ENCODE measurements at places on chromosomes 7 and 10. TPM values are rescaled to one million over a fixed set of nuclear protein-coding genes. Genes with fewer than 3 reads are reported as not detected.

The INA gene
- total RNA-seq = 20.3 TPM

The WDR86 gene
- total RNA-seq = 24.4 TPM

The GIMAP1 gene
- total RNA-seq = 0.05 TPM

The DNAJC12 gene
- total RNA-seq = 1.5 TPM

The KEL gene
- 2.8 TPM for total RNA-seq

The WDR11 gene
- 43.3 TPM for total RNA-seq

The CDK1 gene
- total RNA-seq = 92.8 TPM

The ZNF735 gene
- total RNA-seq = not detected

The AIMP2 gene
- total RNA-seq = 67.8 TPM

The ZP3 gene
- 3.3 TPM for total RNA-seq

DNA sequence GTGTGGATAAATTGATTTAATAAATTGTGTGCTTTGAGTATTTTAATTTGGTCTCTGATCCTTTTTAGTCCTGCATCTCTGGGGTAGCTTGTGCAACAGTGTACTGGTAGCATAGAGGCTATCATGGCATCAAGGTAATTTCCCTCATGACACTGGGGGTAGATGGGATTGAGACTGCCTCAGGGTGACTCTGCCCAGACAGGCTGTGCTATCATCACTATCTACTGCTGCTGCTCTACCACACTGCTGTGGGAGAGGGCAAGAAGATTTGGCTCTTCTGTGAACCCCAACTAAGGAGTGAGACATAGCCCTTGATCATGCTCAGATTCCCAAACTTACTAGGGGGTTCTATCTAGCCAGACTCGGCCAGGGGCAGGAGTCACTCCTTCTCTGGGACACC is 43.6 kb upstream of the JAZF1 start:
- peaks cover 28% of the 10 kb centered on the region for H3K4me1 ChIP-seq
- H3K36me3 ChIP-seq = peaks cover 3% of the 10 kb centered on the region
- no peak overlapping the region for H3K27ac ChIP-seq

DNA sequence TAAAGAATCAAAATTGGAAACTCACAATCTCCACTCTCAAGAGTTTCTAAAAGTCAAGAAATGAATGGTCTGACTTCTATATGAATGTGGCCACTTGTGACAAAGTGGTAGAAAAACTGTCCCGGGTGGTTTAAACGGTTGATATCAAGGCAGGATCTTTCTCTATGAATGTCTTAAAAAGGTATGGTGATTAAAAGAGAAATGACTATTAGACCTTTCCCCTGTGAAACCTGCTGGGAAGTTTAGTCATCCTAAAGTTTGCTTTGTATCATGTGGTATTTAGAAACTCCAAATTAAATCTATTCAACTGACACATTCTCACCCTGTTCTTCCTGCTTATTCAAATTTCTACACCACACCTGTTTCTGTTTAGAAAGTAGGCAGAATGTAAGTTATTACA is 492.5 kb downstream of the XPNPEP1 start:
- no peaks in the 10 kb centered on the region for H3K27me3 ChIP-seq
- H3K36me3 ChIP-seq = no peaks in the 10 kb centered on the region
- H3K4me1 ChIP-seq = peaks cover 10% of the 10 kb centered on the region
- H3K27ac ChIP-seq = no peak overlapping the region
- H3K4me3 ChIP-seq = no peak overlapping the region
- no peak for DNase-seq

DNA sequence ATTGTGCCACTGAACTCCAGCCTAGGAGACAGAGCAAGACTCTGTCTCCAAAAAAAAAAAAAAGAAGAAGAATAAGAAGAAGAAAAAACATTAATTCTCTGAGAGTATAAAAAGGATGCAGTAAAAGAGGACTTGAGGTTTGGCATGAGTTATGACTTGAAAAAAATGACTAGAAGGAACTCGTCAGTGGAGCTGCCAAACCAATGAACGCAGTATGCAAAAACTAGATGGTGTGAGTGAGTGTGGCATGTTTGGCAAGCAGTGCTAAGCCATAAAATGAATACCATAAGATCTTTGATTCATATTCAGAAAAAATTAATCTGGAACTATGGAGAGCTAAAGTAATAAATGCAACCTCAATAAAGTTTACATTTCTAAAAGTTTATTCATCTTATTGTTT is 68.6 kb upstream of the MEOX2 start:
- no peak for DNase-seq
- H3K4me3 ChIP-seq = no peak overlapping the region
- no peaks in the 10 kb centered on the region for H3K4me1 ChIP-seq
- H3K27ac ChIP-seq = no peak overlapping the region

- no peak for DNase-seq
- H3K27me3 ChIP-seq = no peaks in the 10 kb centered on the region
- H3K36me3 ChIP-seq = no peaks in the 10 kb centered on the region
- H3K27ac ChIP-seq = no peak overlapping the region
- H3K4me1 ChIP-seq = 0 out of 2 replicates have a peak, but pooled peaks cover 2% of the 10 kb centered on the region
- no peak overlapping the region for H3K4me3 ChIP-seq
Observed at GRCh38 chr10:111303887-111304286, 227.1 kb downstream of the ADRA2A start.

DNA sequence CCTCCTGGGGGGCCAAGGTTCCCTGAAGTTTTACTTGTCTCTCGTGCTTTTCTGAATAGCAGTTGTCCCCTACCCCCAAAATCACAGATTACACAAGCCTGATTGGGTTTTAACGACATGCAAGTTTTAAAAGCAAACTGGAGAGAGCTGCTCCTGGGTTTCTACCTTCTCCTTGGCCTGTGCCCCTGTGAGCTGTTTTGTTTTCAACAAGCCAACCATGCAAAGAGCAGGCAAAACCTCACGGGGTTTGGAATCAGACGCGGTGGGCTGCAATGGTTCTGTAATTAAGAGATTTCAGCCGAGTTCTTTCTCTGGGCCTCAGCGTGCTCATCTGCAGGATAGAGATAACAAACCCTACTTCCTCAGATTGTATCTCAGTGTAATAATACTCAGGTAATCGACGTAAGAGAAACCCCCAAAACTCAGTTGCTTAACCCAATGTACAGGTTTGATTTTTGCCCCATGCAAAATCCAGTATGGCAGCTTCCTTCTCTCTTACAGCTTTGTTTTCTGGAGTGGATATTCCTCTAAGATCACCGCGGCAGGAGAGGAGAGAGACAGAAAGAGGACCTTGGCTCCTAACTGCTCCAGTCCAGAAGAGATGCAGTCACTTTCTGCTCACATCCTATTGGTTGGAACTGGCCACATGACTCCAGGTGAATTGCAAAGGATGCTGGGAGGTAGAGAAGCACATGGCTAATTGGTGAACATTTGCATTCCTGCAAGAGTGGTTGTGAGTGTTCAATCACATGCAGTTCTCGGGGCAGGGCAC is 42.0 kb downstream of the MYL10 start:
- DNase-seq = no peak
- peaks cover 2% of the 10 kb centered on the region for H3K4me1 ChIP-seq
- H3K27me3 ChIP-seq = peaks cover 21% of the 10 kb centered on the region
- H3K4me3 ChIP-seq = no peak overlapping the region
- H3K36me3 ChIP-seq = peaks cover 9% of the 10 kb centered on the region

DNA sequence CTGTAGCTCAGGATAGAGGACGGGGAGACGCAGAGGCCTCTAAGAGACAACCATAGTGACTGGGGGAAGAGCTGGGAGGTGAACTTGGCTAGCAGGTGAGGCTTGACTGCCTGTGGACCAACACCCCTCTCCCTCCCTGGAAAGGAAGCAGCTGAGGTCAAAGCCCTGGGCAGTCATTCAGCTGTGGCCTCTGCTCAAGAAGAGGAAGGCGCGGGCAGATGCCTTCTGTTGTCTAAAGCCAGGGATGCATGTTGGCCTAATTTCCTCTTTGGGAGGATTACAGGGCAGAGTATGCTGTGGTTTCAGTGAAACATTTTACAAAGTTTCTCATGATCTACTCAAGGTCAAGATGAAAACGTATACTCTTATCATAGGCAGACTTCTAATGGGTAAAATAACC is 327.1 kb downstream of the PRPF18 start:
- no peak for DNase-seq
- no peaks in the 10 kb centered on the region for H3K36me3 ChIP-seq
- 0 out of 2 replicates have a peak, but pooled peaks cover 4% of the 10 kb centered on the region for H3K4me1 ChIP-seq
- H3K4me3 ChIP-seq = no peak overlapping the region
- peaks cover 14% of the 10 kb centered on the region for H3K27me3 ChIP-seq

- DNase-seq = no peak
- peaks cover 12% of the 10 kb centered on the region for H3K27me3 ChIP-seq
- no peak overlapping the region for H3K4me3 ChIP-seq
- H3K4me1 ChIP-seq = peaks cover 8% of the 10 kb centered on the region
- no peak overlapping the region for H3K27ac ChIP-seq
Observed at GRCh38 chr10:102509387-102509786, 5.6 kb downstream of the SUFU start.

DNA sequence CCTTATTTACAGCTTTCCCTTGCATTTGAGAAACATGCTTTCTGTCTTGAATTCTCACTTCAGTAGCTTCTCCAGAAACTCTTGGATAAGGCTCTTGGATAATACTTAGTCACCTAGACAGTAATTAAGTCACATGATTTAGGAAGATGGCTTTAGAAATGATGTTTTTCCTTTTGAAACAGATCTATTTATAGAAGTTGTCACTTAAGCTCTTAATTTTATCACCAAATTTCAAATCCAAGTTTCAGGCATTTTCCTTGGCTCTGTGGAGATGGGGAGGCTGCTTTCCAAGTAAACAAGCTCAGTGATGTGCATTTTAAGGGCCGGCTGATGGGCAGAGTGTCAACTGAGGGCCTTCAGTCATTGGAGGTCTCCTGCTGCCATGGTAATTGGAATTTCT is 130.3 kb downstream of the SRI start:
- H3K27ac ChIP-seq = peak overlapping the region; percentile 68
- H3K27me3 ChIP-seq = no peaks in the 10 kb centered on the region
- no peak overlapping the region for H3K4me3 ChIP-seq

- H3K4me1 ChIP-seq = no peaks in the 10 kb centered on the region
- H3K4me3 ChIP-seq = no peak overlapping the region
- H3K36me3 ChIP-seq = peaks cover 15% of the 10 kb centered on the region
- no peak for DNase-seq
- peaks cover 23% of the 10 kb centered on the region for H3K27me3 ChIP-seq
- H3K27ac ChIP-seq = no peak overlapping the region
Observed at GRCh38 chr10:13567030-13567429, 19.7 kb upstream of the PRPF18 start.

DNA sequence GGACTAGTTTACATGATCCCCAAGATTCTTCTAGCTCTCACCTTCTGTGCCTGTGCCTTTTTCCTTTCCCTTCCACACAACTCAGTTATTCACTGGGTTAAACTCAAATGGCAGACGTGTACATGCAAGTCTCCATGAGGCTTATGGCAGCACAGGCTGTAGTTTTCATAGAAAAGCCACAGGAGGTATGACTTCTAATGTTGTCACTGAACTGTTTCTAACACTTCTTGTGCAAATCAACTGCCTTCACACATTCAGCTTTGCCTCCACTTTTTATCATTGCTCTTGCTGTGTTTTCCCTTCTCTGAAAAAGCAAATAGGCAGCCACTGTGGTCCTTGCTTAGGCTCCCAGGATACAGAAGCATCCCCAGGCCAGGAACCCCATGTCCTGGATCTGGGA is 5.3 kb upstream of the GIMAP5 start:
- H3K36me3 ChIP-seq = no peaks in the 10 kb centered on the region
- DNase-seq = no peak
- no peak overlapping the region for H3K27ac ChIP-seq
- H3K4me3 ChIP-seq = no peak overlapping the region

GRCh38 chr7:157457355-157458253 is 120.8 kb downstream of the DNAJB6 start:
- H3K27ac ChIP-seq = no peak overlapping the region
- peaks cover 2% of the 10 kb centered on the region for H3K4me1 ChIP-seq
- H3K27me3 ChIP-seq = peaks cover 11% of the 10 kb centered on the region
- DNase-seq = no peak

- no peak overlapping the region for H3K27ac ChIP-seq
- H3K36me3 ChIP-seq = no peaks in the 10 kb centered on the region
- H3K4me1 ChIP-seq = peaks cover 2% of the 10 kb centered on the region
Observed at GRCh38 chr7:117979954-117980497, 106.8 kb upstream of the CTTNBP2 start.

- no peaks in the 10 kb centered on the region for H3K36me3 ChIP-seq
- no peak for DNase-seq
- no peaks in the 10 kb centered on the region for H3K27me3 ChIP-seq
- no peak overlapping the region for H3K4me3 ChIP-seq
- peaks cover 38% of the 10 kb centered on the region for H3K4me1 ChIP-seq
Observed at GRCh38 chr10:13051126-13051694, 48.8 kb upstream of the OPTN start.

DNA sequence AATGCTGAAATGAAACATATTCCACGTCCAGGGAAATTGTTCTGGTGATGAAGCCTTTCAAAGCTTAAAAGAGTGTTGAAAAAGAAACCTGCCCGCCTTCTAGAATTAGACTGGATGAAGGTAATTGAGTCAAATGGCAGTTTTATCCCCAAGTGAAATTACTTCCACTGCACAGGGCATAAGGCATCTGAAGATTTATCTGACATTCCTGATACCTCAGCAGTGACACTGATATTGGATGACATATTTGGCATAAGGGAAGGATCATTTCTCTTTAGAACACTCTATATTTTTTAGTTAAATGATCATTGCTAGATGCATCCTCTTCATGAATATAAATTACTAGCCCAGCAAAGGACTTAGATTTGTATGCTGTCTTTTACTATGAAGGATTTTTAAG is 229.6 kb upstream of the TPK1 start:
- H3K36me3 ChIP-seq = no peaks in the 10 kb centered on the region
- no peaks in the 10 kb centered on the region for H3K4me1 ChIP-seq
- H3K27ac ChIP-seq = no peak overlapping the region
- H3K27me3 ChIP-seq = no peaks in the 10 kb centered on the region
- no peak overlapping the region for H3K4me3 ChIP-seq

DNA sequence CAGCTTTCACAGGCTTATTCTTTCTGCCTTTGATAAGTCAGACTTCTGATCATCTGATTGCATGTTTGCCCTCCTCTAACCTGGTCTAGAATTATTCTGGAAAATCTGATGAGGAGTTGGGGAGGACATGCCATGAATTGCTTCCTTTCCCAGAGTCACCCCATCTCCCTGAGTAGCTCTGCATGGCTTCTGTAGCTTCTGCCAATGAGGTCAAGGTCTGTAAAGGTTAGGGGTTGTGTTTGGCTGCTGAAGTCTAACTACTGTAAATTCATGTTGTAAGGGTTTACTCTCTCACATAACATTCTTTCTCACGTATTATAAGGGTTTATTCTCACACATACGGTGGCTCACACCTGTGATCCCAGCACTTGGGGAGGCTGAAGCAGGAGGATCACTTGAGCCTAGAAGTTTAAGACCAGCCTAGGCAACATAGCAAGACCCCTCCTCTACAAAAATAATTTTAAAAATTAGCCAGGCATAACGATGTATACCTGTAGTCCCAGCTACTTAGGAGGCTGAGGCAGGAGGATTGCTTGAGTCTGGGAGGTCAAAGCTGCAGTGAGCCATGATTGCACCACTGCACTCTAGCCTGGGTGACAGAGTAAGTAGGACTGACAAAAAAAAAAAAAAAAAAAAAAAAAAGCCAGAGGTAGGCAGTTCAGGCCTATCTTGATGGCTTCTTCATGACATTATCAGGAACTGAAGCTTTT is 10.7 kb downstream of the GSTO2 start:
- H3K27me3 ChIP-seq = peaks cover 8% of the 10 kb centered on the region
- no peak for DNase-seq
- H3K4me1 ChIP-seq = peaks cover 12% of the 10 kb centered on the region
- H3K36me3 ChIP-seq = peaks cover 3% of the 10 kb centered on the region
- H3K4me3 ChIP-seq = no peak overlapping the region

- peaks cover 45% of the 10 kb centered on the region for H3K27me3 ChIP-seq
- DNase-seq = peak; percentile 90
- no peaks in the 10 kb centered on the region for H3K36me3 ChIP-seq
- H3K27ac ChIP-seq = peak overlapping the region; percentile 53
Observed at GRCh38 chr10:103281753-103282152, 4.8 kb downstream of the INA start.

- peaks cover 39% of the 10 kb centered on the region for H3K27me3 ChIP-seq
- H3K36me3 ChIP-seq = no peaks in the 10 kb centered on the region
- H3K4me1 ChIP-seq = peaks cover 53% of the 10 kb centered on the region
- DNase-seq = peak; percentile 55
Observed at GRCh38 chr10:71213127-71213621, 804 bp downstream of the UNC5B start.

Measured in WTC11 (cell line).